ENCODE measurements at places on chromosomes 13 and 19.

DNA sequence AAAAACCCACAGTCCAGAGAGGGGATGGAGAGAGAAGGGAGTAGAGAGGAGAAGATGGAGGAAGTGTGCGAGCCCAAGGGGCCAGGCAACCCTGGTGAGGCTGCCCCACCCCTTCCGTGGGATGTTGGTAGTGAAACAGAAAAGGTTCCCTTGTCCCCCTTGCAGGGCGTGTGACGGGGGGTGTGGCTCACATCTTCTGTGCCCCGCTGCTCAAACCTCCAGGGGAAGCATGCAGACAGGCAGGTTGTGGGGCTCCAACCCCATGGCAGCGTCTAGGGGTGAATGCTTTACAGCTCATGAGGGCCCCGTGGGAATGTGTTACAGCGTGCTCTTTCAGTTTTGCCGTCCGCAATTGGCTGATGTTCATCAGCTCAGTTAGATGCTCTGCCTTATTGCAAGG lies 14.7 kb upstream of the EVI5L start:
- DNase-seq: no peak

GRCh38 chr19:48006762-48007161 lies 12.3 kb downstream of the ELSPBP1 start:
- no peak for DNase-seq

GRCh38 chr13:109483284-109483683 lies 303.1 kb downstream of the IRS2 start:
- no peak for DNase-seq

GRCh38 chr13:23022704-23023103 lies 158.1 kb upstream of the SGCG start:
- DNase-seq: no peak

DNA sequence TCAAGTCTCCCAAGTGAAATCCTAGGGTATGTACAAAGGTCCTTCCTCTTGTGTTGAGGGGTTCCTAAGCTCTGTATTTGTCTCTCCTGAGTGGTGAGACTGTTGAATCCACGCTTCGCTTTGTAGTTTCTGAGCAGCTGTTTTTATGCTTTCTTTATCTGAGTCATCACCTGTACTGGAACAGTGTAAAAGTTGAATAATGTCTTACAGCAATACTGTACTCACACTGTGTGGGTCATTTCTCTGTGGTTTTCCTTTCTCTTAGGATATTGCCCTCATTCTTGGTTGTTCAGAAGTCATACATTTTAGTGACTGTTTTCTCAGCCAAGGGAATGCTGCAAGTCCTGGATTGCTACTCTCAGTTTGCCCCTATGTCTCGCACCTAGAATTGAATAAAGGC lies 1596.6 kb downstream of the SLITRK5 start:
- no peak for DNase-seq
